ENCODE measurements at places on chromosomes 5 and 9.

DNA sequence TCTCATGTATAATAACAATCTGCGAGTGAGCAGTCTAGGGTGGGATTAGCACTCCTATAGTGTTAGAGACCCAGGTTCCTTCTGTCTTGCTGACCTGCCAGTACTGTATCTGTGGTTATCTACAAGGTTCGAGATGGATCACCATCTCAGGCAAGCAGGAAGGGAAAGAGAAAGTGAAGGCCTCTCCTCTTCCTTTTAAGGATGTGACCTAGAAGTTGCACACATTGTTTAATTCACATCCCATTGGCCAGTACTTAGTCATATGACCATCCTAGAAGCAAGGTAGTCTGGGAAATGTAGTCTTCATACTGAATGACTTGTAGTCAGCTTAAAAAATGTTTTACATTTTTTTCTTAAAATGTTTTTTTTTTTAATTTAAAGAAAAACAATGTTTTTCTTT, 168.6 kb downstream of the CARTPT start:
- peak; percentile 66 for DNase-seq

DNA sequence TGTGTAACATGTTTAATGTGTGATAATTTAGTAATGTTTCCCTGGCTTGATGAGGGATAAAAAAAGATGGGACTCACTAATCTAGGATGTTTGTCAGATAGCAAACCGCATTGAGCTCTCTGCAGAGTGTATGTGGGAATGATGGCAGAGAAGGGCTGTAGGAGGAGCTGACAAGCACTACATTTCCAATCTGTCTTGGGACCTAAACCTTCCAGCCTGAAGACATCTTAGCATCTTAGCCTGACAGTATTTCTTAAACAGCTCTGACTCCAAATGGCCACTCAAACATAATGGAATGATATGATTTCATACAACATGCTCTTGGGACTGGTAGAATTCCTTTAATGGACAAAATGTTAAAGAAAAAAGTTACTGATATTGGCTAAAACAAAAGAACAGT, 116.7 kb downstream of the PPP2R2B start:
- no peak for DNase-seq

DNA sequence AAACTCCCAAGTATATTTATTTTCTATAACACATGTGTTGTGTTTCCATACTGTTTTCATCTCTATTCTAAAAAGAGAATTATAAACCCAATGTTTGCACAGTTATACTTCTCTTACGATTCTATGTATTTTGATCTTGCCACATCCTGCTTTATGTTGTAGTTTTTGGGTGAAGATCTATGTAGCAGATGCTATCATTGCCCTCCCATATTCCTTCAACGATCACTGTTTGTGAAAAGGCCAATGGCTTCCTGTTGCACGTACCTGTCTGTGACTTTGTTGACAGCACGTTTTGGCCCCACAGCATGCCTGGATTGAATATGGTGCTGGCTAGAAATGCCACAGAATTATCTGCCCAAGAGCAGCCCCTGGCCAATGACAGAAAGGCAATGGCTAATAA, 254.5 kb upstream of the EFNA5 start:
- DNase-seq = no peak

DNA sequence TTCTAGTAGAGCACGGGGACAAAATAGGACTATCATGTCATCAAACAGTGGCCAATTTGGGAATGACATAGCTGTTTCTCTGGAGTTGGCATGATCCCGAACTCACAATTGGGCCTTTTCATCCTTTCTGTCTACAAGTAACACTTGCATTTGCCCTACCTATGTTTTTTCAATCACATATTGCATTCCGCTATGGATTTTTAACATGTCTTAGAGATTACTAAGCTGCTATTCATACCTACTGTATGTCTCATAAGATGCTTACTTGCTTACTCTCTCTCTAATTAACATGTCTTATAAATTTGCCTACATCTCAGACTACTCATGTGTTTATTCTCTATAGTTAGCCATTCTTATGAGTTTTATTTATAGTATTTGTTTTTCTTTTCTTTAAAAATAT, 341.2 kb upstream of the CTNND2 start:
- peak; percentile 7 for DNase-seq

DNA sequence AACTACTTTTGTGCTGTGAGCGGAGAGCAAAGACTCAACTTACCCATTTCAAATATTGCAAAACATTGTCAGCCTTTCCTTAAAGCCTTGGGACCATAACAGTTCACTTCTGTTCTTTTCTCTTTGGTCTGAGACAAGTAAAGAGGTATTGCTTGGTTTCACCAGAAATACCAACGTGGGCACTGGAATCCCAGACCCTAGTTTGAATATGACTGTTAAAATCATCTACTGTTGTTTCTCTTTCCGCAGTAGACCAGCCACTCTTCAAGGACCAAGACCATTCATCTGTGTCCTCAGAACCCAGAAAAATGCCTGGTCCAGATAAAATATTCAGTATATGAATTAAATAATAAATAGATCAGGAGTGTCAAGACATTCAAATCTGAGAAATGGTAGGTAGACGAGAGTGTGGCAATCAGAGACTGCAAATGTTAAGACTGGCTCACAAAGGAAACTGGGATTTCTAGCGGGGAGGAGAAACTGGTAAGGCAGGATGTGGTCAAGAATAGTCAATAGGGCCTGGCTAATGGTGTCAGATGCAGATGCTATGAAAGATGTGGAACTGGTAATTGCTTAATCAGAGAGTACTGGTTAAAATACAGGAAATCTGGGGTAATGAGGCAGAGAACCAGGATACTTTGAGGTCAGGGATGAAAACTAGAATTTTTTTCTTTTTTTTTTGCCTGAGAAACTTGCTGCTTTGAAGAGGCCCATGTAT, 82.1 kb upstream of the IL33 start:
- DNase-seq = no peak

DNA sequence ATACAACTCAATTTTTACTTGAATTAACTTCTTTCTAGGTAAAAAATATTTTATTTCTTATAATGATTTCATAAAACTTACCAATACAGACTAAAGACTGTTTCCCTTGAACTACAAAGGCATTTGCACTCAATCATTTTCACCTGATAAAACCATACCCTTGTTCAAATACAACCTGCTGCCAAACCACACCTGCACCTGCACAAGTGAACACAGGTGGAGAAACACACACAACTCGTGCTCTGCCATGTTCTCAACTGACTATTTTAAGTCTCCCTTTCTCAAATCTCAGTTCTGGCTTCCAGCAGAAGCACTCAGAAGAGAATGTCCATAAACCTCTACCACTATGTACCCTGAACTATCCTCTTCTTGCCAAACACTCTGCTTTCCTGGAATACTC, 1892.1 kb downstream of the MAT2B start:
- DNase-seq = no peak

DNA sequence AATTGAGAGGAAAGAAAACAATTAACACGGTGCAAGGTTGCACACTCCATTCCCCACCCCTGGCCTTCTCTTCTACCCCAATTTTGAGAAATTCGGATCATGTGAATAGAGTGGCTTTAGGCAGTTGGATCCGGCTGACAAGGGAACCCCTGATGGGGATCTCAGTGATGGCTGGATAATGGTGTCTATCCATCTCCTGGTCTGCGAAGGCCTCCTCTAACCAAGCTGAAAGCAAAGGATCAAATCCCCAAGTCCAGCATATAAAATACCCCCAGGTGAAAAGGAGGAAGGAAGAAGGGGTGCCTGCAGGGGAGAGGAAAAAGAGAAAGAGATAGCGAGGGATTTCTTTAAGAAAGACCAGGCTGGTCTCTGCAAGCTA, 16.0 kb downstream of the NR2F1 start:
- no peak for DNase-seq

- no peak for DNase-seq
Measured at GRCh38 chr9:36328798-36329411, 70.7 kb upstream of the GNE start.

DNA sequence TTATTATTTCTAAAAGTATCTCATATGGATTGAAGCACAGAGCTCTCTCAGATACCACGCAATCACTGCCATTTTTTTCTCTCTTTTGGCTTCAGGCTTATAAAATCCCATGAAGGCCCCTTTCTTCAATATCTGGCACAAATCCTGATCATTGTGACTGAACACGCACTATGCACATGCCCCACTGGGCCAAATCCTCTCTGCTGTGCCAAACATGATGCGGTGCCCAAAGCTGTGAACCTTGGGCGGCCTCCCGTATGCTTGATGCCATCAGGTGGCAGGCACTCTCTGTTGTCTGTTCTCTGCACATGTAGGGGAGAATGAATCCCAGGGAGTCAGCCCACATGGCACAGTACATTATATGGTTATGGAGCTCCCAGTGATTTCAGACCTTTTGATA, 375.0 kb upstream of the RGMB start:
- no peak for DNase-seq

- no peak for DNase-seq
Measured at GRCh38 chr5:123844873-123845272, 332.9 kb downstream of the CSNK1G3 start.

DNA sequence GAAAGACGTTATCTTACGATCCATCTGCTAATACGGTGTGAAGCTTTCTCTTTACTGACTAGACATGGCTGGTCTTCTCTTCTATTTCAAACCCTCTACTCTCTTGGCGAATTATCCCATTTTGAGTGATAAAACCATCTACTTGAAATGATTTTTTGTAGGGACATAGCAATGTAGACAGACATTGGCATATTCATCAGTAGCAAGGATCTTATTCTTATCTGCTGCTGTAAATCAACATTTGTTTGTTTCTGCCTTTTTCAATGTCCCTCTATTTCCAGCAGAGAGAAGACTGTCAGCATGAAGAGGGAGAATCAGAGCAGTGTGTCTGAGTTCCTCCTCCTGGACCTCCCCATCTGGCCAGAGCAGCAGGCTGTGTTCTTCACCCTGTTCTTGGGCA, at the start of gene OR1J4:
TSS of gene OR1J4 (plus strand) at position 301 of the 400 bp plus-strand sequence. CDS start at position 301, 0 bp downstream.
- no peak for DNase-seq

GRCh38 chr9:127733614-127734013, 1.5 kb downstream of the TOR2A start:
- DNase-seq = no peak
